Prostate gland (tissue), 2 donors: ENCODE measurements at places on chromosomes 6 and 20. TPM values are rescaled to one million over a fixed set of nuclear protein-coding genes. Genes with fewer than 3 reads are reported as not detected.

GRCh38 chr6:109922851-109923250 is 55.3 kb upstream of the GPR6 start:
- no peak overlapping the region for H3K4me3 ChIP-seq
- no peaks in the 10 kb centered on the region for H3K27me3 ChIP-seq
- H3K4me1 ChIP-seq: no peaks in the 10 kb centered on the region
- no peak for DNase-seq

DNA sequence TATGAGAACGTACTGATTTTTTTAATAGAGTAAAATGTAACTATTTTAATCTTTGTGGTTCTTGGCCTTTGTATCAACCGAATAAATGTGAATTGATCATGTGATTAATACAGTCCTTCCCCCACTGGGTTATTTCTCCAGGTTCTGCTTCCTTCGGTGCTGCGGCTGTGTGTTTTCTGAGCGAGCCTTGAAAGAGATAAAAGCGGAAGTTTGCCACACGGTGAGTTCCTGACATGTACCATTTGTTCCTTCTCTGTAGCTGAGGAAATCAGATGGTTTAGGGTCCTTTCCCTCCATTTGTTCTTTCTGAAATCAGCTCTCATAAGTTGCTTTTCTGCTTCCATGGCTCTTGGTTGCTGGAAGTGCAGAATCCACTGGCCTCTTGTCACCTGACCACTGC is 15.5 kb downstream of the RTF2 start:
- H3K36me3 ChIP-seq: no peaks in the 10 kb centered on the region
- no peak for DNase-seq
- H3K4me1 ChIP-seq: no peaks in the 10 kb centered on the region
- no peak overlapping the region for H3K4me3 ChIP-seq

Gene HAO1
- not detected for total RNA-seq

Gene TMEM217
- total RNA-seq: 7.3 TPM

Gene SLPI
- 168 TPM for total RNA-seq

Gene SLC17A2
- not detected for total RNA-seq

Gene IBTK
- 26.5 TPM for total RNA-seq
